PC-9 (cell line): ENCODE measurements at places on chromosomes 16 and 17.
A peak's percentile ranks its signal among the peaks of the same experiment; 100 is the strongest.

GRCh38 chr16:3618769-3619141 lies 7.3 kb upstream of the SLX4 start:
- peak; percentile 59 for DNase-seq

GRCh38 chr17:42608305-42609181 lies 631 bp downstream of the RETREG3 start:
- no peak for DNase-seq

GRCh38 chr16:58039829-58040495 lies 14.4 kb downstream of the MMP15 start:
- peak; percentile 21 for DNase-seq

GRCh38 chr16:30567160-30567990 lies 4.1 kb downstream of the ZNF688 start:
- peak; percentile 57 for DNase-seq
